ENCODE measurements at places on chromosomes 4 and X. TPM values are rescaled to one million over a fixed set of nuclear protein-coding genes. Genes with fewer than 3 reads are reported as not detected.

Gene LRP2BP
- total RNA-seq, result 0.62 TPM

Gene ANXA10
- not detected for total RNA-seq

Gene HTR2C
- total RNA-seq, result not detected

Gene ARL9
- not detected for total RNA-seq

Gene CXCL10
- total RNA-seq, result 1.3 TPM

Gene PCDH10
- not detected for total RNA-seq

Gene GAGE1
- total RNA-seq, result not detected

Gene IL3RA
- total RNA-seq, result 21.1 TPM

Gene SGMS2
- 0.19 TPM for total RNA-seq

Gene CSAG1
- not detected for total RNA-seq

Gene DUSP21
- not detected for total RNA-seq

Gene TXK
- 1.3 TPM for total RNA-seq

Gene SPP1
- 1.1 TPM for total RNA-seq

Gene ZIC3
- total RNA-seq, result not detected

Gene ITIH6
- not detected for total RNA-seq

Gene C4orf51
- not detected for total RNA-seq

- H3K4me1 ChIP-seq, result no peaks in the 10 kb centered on the region
- peaks cover 5% of the 10 kb centered on the region for H3K27me3 ChIP-seq
- H3K27ac ChIP-seq, result no peak overlapping the region
- no peak for DNase-seq
- H3K4me3 ChIP-seq, result no peak overlapping the region
These were observed 25.2 kb downstream of the BMX start for GRCh38 chrX:15525664-15526416.

- H3K36me3 ChIP-seq, result no peaks in the 10 kb centered on the region
- H3K27me3 ChIP-seq, result no peaks in the 10 kb centered on the region
- no peaks in the 10 kb centered on the region for H3K4me1 ChIP-seq
- DNase-seq, result no peak
- H3K27ac ChIP-seq, result no peak overlapping the region
These were observed 775 bp upstream of the YIPF6 start for GRCh38 chrX:68498044-68498507.

DNA sequence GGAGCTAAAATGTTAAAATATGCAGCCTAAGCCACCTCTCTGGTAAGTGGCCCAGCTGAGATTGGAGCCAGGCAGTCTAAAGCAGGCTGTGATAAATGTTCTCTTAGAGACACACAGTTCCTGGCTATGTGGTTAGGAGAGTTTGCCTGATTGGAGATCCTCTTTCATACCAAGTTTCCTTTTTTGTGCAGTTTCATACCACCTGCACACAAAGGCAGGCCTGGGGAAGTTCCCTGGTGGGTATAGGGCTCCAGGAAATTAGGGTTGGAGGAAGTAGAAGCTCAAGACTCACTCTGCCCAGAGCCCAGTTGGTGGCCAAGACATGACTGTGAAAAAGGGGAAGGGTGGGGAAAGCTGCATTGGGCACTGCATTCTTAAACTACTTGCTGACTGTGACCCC lies 16.9 kb downstream of the CYBB start:
- no peaks in the 10 kb centered on the region for H3K27me3 ChIP-seq
- DNase-seq, result no peak
- no peaks in the 10 kb centered on the region for H3K36me3 ChIP-seq
- peak overlapping the region; percentile 38 for H3K27ac ChIP-seq
- no peak overlapping the region for H3K4me3 ChIP-seq

- no peaks in the 10 kb centered on the region for H3K36me3 ChIP-seq
- DNase-seq, result no peak
- no peak overlapping the region for H3K27ac ChIP-seq
- H3K4me3 ChIP-seq, result no peak overlapping the region
- H3K4me1 ChIP-seq, result no peaks in the 10 kb centered on the region
- no peaks in the 10 kb centered on the region for H3K27me3 ChIP-seq
These were observed 418.9 kb upstream of the RPS6KA3 start for GRCh38 chrX:20685652-20686051.

GRCh38 chrX:47878198-47878597 lies 41.5 kb downstream of the ZNF81 start:
- no peak overlapping the region for H3K4me3 ChIP-seq
- no peaks in the 10 kb centered on the region for H3K4me1 ChIP-seq
- no peaks in the 10 kb centered on the region for H3K36me3 ChIP-seq
- no peaks in the 10 kb centered on the region for H3K27me3 ChIP-seq

- peak overlapping the region; percentile 54 for H3K4me3 ChIP-seq
These were observed 2.1 kb downstream of the SEL1L3 start for GRCh38 chr4:25860586-25861279.

- no peaks in the 10 kb centered on the region for H3K27me3 ChIP-seq
- no peak overlapping the region for H3K4me3 ChIP-seq
- H3K36me3 ChIP-seq, result no peaks in the 10 kb centered on the region
- no peaks in the 10 kb centered on the region for H3K4me1 ChIP-seq
- DNase-seq, result no peak
These were observed 25.6 kb upstream of the MMRN1 start for GRCh38 chr4:89868999-89869589.

DNA sequence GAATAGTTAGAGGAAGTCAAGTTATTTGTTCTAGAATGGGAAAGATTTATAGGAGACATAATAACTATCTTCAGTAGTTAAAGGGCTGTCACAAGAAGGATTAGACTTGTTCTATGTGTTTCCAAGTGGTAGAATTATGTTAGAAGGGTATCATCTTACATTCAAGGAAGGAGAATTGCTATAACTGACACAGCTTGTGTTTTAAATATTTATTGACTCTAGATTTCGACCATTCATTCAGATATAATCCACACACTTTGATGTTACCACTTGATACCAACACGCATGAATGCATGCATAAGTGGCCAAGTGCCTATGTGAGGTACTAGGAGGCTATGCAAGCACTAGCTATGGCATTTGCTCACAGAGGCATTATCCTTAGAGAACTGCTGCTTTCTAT lies 122.7 kb downstream of the CCNB3 start:
- no peak overlapping the region for H3K27ac ChIP-seq
- no peaks in the 10 kb centered on the region for H3K4me1 ChIP-seq
- DNase-seq, result no peak
- no peak overlapping the region for H3K4me3 ChIP-seq
- H3K36me3 ChIP-seq, result no peaks in the 10 kb centered on the region

DNA sequence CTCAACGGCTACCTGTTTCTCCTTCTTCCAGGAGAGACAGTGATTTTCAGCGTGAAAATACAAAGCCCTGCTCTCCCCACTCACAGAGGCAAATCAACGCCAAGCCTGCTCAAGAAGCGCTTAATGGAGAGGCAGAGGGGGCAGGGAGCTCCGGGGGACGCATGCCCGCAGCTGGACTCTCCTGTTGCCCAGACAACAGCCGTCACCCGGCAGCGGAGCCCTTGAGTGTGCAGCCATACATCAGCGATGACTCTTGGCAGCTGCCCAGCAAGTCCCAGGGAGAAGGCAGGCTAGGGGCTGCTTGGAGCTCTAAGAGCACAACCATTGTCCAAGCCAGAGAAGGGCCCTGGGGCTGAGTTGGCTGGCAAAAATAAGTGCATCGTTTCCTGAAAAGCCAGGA lies 71.0 kb upstream of the AFAP1 start:
- H3K4me3 ChIP-seq, result no peak overlapping the region
- no peak for DNase-seq
- H3K27ac ChIP-seq, result no peak overlapping the region
- no peaks in the 10 kb centered on the region for H3K4me1 ChIP-seq
- H3K27me3 ChIP-seq, result no peaks in the 10 kb centered on the region

- H3K4me3 ChIP-seq, result no peak overlapping the region
- H3K4me1 ChIP-seq, result no peaks in the 10 kb centered on the region
- no peak for DNase-seq
- H3K36me3 ChIP-seq, result no peaks in the 10 kb centered on the region
- no peaks in the 10 kb centered on the region for H3K27me3 ChIP-seq
- H3K27ac ChIP-seq, result no peak overlapping the region
These were observed 294.0 kb downstream of the TENM3 start for GRCh38 chr4:182537031-182537795.

DNA sequence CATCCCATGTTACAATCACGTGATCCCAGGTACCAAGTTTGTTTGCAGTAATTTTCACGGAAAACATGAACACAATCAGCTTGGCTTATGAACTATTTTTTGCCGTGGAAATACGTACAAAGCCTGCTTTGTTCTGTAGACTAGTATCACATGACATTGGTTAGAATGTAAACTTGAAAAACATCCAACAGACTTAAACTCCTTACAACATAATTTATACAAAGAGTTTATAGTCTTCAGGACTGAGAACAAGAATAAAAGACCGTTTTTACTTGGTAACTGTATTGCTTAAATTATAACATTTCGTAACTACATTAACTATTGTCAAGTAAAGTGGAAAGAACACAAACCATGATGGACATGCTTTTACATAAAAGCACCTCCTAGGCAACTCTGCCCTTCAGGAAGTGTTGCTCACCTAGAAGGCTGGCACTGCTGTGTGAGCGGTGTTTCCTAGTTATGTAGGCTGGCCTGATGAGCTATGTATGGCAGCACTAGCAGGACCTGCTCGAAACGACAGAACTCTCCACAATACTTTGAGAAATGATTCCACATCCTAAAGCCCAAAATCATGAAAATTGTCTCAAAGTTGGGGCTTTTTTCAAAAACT lies 41.8 kb upstream of the WDR1 start:
- no peak overlapping the region for H3K27ac ChIP-seq
- H3K36me3 ChIP-seq, result no peaks in the 10 kb centered on the region
- no peak overlapping the region for H3K4me3 ChIP-seq
- DNase-seq, result no peak

DNA sequence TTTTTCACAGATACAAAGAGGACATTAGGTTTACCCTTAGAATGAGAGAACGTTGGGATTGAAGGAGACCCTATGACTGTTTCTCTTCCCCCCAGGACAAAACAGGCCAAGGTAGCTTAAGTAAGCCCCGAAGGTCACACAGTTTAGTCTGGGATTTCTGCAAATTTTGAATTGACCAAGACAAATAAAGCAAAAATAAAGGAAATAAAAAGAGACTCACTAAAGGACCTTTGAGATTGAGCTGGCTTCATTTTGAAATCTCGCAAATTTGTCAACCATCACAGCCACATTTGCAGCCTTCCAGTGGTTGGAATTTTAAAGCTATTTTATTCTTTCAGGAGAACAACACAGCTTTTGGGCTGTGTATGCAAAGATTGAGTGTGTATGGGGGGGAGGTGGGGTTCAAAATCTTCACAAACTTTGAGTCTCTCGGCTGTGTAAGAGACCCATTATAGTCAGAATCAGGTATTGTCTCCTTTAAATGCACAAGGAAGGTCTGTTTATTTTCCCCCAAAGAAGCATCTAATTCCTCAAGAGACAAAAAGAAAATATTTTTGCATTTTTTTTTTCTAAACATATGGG lies 4.2 kb downstream of the TMSB4X start:
- H3K27ac ChIP-seq, result peak overlapping the region; percentile 90
- DNase-seq, result no peak
- peak overlapping the region; percentile 29 for H3K4me3 ChIP-seq
- no peaks in the 10 kb centered on the region for H3K36me3 ChIP-seq
- peaks cover 37% of the 10 kb centered on the region for H3K4me1 ChIP-seq

- DNase-seq, result no peak
- no peak overlapping the region for H3K4me3 ChIP-seq
- no peaks in the 10 kb centered on the region for H3K36me3 ChIP-seq
- no peak overlapping the region for H3K27ac ChIP-seq
- H3K4me1 ChIP-seq, result no peaks in the 10 kb centered on the region
These were observed 163.3 kb upstream of the SPOCK3 start for GRCh38 chr4:167397586-167397985.

GRCh38 chrX:132153166-132153565 lies 25.3 kb upstream of the FRMD7 start:
- peaks cover 2% of the 10 kb centered on the region for H3K27me3 ChIP-seq
- DNase-seq, result no peak
- no peak overlapping the region for H3K27ac ChIP-seq
- H3K36me3 ChIP-seq, result no peaks in the 10 kb centered on the region
- no peak overlapping the region for H3K4me3 ChIP-seq
- H3K4me1 ChIP-seq, result no peaks in the 10 kb centered on the region

GRCh38 chr4:4274226-4274625 lies 15.7 kb downstream of the LYAR start:
- H3K27me3 ChIP-seq, result no peaks in the 10 kb centered on the region
- H3K4me3 ChIP-seq, result no peak overlapping the region
- no peak for DNase-seq

GRCh38 chr4:8846826-8847225 lies 24.8 kb downstream of the HMX1 start:
- H3K4me1 ChIP-seq, result no peaks in the 10 kb centered on the region
- H3K27ac ChIP-seq, result no peak overlapping the region
- H3K36me3 ChIP-seq, result no peaks in the 10 kb centered on the region
- no peak overlapping the region for H3K4me3 ChIP-seq

- no peaks in the 10 kb centered on the region for H3K27me3 ChIP-seq
- DNase-seq, result no peak
- H3K27ac ChIP-seq, result no peak overlapping the region
- no peak overlapping the region for H3K4me3 ChIP-seq
- H3K36me3 ChIP-seq, result no peaks in the 10 kb centered on the region
- no peaks in the 10 kb centered on the region for H3K4me1 ChIP-seq
These were observed 95.9 kb upstream of the TRPC3 start for GRCh38 chr4:122047456-122048425.

- H3K36me3 ChIP-seq, result no peaks in the 10 kb centered on the region
- no peak overlapping the region for H3K27ac ChIP-seq
- no peaks in the 10 kb centered on the region for H3K27me3 ChIP-seq
- no peaks in the 10 kb centered on the region for H3K4me1 ChIP-seq
- no peak for DNase-seq
- H3K4me3 ChIP-seq, result no peak overlapping the region
These were observed 126.3 kb downstream of the ATG4A start for GRCh38 chrX:108217876-108218275.

GRCh38 chr4:23114538-23114937 lies 421.8 kb downstream of the GBA3 start:
- H3K4me1 ChIP-seq, result no peaks in the 10 kb centered on the region
- H3K27me3 ChIP-seq, result no peaks in the 10 kb centered on the region
- H3K27ac ChIP-seq, result no peak overlapping the region
- H3K36me3 ChIP-seq, result no peaks in the 10 kb centered on the region

- H3K36me3 ChIP-seq, result no peaks in the 10 kb centered on the region
- no peak for DNase-seq
- no peaks in the 10 kb centered on the region for H3K4me1 ChIP-seq
- no peaks in the 10 kb centered on the region for H3K27me3 ChIP-seq
- H3K27ac ChIP-seq, result no peak overlapping the region
These were observed 66.3 kb upstream of the MAD2L1 start for GRCh38 chr4:120132935-120133334.

- H3K36me3 ChIP-seq, result peaks cover 5% of the 10 kb centered on the region
- peak overlapping the region; percentile 24 for H3K27ac ChIP-seq
- H3K4me1 ChIP-seq, result peaks cover 18% of the 10 kb centered on the region
- no peak overlapping the region for H3K4me3 ChIP-seq
These were observed 96.5 kb upstream of the MAP3K15 start for GRCh38 chrX:19611636-19612376.

GRCh38 chr4:48752246-48752645 lies 27.8 kb downstream of the FRYL start:
- no peak for DNase-seq
- H3K4me1 ChIP-seq, result no peaks in the 10 kb centered on the region
- H3K36me3 ChIP-seq, result no peaks in the 10 kb centered on the region
- H3K4me3 ChIP-seq, result no peak overlapping the region
- H3K27me3 ChIP-seq, result no peaks in the 10 kb centered on the region
